Muscle of back (tissue), 13 donors: ENCODE measurements at places on chromosomes 13 and 19.
A peak's percentile ranks its signal among the peaks of the same experiment; 100 is the strongest.

GRCh38 chr13:26011996-26012821, 39.6 kb downstream of the SHISA2 start:
- peak; percentile 78 for DNase-seq

DNA sequence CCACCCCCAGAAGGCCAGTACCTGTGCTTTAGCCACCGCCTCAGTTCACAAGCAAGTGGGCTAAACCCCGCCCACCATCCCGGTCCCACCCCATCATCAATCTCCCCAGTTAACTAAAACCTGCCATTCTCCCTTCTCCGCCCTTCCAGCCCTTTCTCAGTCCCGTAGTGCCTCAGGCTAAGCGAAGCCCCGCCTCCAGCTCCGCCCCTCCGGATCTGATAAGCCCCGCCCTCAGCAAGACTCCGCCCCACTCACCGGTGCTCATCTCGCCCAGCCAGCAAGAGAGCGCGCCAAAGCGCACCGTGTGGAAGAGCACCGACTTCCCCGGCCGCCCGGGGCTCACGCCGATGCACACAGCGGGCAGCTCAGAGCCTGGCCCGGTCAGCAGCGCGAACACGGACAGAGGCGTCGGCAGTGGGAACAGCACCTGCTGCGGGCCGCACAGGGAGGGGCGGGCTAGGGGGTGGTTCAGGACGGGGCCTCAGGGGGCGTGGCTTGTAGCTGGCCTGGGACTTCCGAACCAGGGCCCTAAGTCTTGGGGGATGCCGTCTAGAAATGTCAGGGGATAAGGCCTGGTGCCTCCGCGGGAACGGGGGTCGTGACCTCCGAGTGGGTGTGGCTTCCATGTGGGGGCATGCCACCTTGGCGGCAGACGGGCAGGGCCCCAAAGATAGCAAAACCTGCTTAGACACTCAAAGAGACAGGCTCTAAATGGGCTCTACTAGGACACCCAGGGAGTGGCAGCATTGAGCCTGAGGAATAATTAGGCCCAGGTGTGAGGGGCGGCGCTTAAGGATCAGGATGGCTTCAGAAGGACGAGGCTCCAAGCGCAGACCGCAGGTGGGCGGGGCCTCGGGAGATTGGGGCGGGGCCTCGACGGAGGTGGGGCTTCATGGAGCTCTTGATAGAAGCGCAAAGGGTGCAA, 21.4 kb downstream of the MAP4K1 start:
- peak; percentile 33 for DNase-seq

DNA sequence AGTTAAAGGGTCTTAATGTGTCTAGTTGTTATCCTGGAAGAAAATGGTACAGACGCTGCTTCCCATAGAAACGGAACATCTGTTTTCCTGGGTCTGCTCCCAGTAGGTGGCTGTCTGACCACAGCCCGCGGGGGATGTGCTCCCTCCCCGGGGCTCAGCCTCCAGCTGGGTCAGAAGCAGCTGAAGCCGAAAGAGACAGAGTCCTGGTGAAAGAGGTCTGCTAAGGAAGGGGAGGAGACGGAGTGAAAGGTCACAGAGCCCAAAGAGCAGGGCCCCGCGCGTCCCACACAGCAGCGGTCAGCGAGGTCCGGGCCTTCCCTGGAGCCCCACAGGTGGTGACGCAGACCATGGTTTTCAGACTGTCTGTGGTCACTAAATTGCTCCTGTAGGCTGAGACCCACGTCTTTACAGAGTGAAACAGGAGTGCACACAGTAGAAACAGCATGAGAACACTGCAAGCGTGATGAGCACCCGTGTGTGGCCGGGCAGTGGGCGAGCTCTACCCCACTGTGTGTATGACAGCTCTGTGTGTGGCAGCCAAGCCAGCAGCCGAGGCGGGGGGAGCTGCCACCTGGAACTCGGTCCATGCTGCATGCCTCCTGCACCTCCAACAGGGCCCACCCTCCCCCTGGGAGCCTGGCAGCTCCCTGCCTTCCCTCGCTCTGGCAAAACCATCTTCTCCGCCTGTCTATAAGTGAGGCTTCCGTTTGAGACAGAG, 52.0 kb upstream of the C13orf46 start:
- DNase-seq = no peak

- no peak for DNase-seq
Observed at GRCh38 chr19:3006075-3006767, 22.9 kb downstream of the TLE2 start.

- DNase-seq = no peak
Observed at GRCh38 chr19:39297931-39298634, 1.9 kb downstream of the IFNL1 start.
